Tibial nerve (tissue), 4 donors: ENCODE measurements at places on chromosomes 7 and 10. TPM values are rescaled to one million over a fixed set of nuclear protein-coding genes. Genes with fewer than 3 reads are reported as not detected.

GRCh38 chr10:44335330-44336021 is 49.4 kb downstream of the CXCL12 start:
- no peaks in the 10 kb centered on the region for H3K36me3 ChIP-seq
- H3K4me1 ChIP-seq = no peaks in the 10 kb centered on the region
- no peak overlapping the region for H3K4me3 ChIP-seq
- DNase-seq = no peak
- no peaks in the 10 kb centered on the region for H3K27me3 ChIP-seq

DNA sequence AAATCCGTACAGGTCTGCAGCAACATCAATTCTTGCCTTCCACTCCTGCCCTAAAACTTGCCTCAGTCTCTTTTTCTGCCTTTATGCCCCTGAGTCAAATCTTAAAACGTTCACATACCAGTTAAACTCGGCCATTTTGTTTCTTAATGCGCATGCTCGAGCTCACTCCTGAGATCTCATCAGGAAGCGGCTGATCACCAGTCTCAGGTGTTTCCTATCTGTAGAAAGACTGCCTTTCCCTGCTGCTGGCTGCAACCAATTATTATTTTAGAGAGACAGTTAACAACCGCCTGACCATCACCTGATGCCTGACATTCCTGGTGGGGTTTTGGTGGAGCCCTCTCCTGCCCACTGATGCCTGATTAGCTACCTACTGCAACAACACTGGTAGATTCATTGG is 70.2 kb upstream of the TMEM140 start:
- H3K27ac ChIP-seq = no peak overlapping the region
- H3K4me1 ChIP-seq = no peaks in the 10 kb centered on the region
- no peaks in the 10 kb centered on the region for H3K27me3 ChIP-seq

DNA sequence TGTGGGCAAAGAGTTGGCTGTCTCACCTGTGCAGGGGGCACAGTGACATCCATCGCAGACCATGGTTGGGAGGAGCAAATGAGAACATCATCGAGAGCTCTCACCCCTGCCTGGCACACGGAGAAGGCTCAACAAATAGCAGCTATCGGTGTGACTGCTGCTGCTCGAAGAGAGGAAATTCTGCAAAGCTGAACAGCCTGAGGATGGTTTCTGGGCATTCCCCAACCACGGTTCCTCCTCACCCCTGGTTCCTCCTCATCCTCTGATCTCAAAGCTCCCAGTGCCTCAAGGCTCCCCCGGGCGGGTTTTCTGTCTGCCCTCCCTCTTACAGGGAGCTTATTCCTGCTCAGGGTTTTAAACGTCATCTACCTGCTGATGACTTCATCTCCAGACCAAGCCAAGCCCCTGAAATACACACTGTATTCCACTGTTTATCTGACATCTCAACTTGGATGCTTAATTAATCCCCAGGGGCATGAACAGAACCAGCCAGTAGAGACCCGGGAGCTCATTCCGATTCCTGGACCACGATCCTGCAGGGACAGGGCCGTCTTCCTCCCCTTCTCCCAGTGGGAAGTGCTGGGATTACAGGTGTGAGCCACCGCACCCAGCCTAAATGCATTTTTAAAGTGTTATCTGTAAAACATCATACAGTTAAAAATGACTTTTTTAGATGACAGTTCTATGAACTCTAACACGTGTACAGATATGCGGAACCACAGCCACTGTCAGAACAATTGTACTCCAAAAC is 19.5 kb upstream of the NOM1 start:
- no peak for DNase-seq
- no peaks in the 10 kb centered on the region for H3K36me3 ChIP-seq
- no peaks in the 10 kb centered on the region for H3K4me1 ChIP-seq
- no peak overlapping the region for H3K4me3 ChIP-seq

The EN2 gene
- total RNA-seq = not detected

GRCh38 chr10:14569274-14570060 is 205.2 kb downstream of the FAM107B start:
- no peak for DNase-seq
- no peak overlapping the region for H3K27ac ChIP-seq
- no peak overlapping the region for H3K4me3 ChIP-seq

- no peak overlapping the region for H3K27ac ChIP-seq
- H3K36me3 ChIP-seq = peaks cover 100% of the 10 kb centered on the region
- H3K27me3 ChIP-seq = no peaks in the 10 kb centered on the region
- H3K4me3 ChIP-seq = no peak overlapping the region
These were observed 105.0 kb downstream of the TRIM24 start for GRCh38 chr7:138565071-138565450.

DNA sequence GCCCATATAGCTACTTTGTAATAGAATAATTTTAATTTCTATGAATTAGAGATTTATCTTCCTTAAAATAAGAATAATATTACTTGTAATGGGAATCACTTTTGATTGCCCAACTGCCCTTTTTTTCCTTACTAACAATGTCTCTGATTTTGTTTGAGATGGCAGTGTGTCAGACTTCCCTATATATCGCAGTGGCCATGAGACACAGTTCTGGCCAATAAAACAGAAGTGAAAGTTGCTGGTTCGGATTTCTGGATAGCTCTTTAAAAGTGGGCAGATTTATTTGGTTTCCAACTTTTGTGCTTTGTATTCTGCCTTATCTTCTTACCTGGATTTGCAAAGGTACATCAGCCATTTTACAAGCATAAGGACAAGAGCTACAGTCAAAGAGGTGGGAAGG is 170.2 kb downstream of the PPP1R17 start:
- no peaks in the 10 kb centered on the region for H3K4me1 ChIP-seq
- no peaks in the 10 kb centered on the region for H3K36me3 ChIP-seq
- no peaks in the 10 kb centered on the region for H3K27me3 ChIP-seq

- H3K27me3 ChIP-seq = no peaks in the 10 kb centered on the region
- no peak overlapping the region for H3K27ac ChIP-seq
- no peaks in the 10 kb centered on the region for H3K4me1 ChIP-seq
- no peak overlapping the region for H3K4me3 ChIP-seq
These were observed 10.4 kb downstream of the PDZD7 start for GRCh38 chr10:101020427-101021075.

- no peak overlapping the region for H3K4me3 ChIP-seq
- H3K4me1 ChIP-seq = no peaks in the 10 kb centered on the region
- no peak for DNase-seq
- H3K27me3 ChIP-seq = no peaks in the 10 kb centered on the region
- no peaks in the 10 kb centered on the region for H3K36me3 ChIP-seq
These were observed 32.9 kb upstream of the AKR1C2 start for GRCh38 chr10:5036511-5036910.

GRCh38 chr7:92641921-92642511 is 51.8 kb upstream of the FAM133B start:
- no peak for DNase-seq
- H3K4me3 ChIP-seq = no peak overlapping the region
- H3K27ac ChIP-seq = no peak overlapping the region
- H3K27me3 ChIP-seq = no peaks in the 10 kb centered on the region
- no peaks in the 10 kb centered on the region for H3K36me3 ChIP-seq

GRCh38 chr7:157951300-157952049 is 614.7 kb downstream of the DNAJB6 start:
- no peak overlapping the region for H3K27ac ChIP-seq
- DNase-seq = no peak
- H3K4me1 ChIP-seq = no peaks in the 10 kb centered on the region
- H3K4me3 ChIP-seq = no peak overlapping the region
- no peaks in the 10 kb centered on the region for H3K36me3 ChIP-seq

GRCh38 chr10:17961551-17962422 is 10.1 kb downstream of the SLC39A12 start:
- no peak for DNase-seq
- H3K36me3 ChIP-seq = no peaks in the 10 kb centered on the region
- no peaks in the 10 kb centered on the region for H3K27me3 ChIP-seq
- H3K4me3 ChIP-seq = no peak overlapping the region

GRCh38 chr10:76127984-76128589 is 696.7 kb downstream of the LRMDA start:
- H3K4me1 ChIP-seq = no peaks in the 10 kb centered on the region
- no peaks in the 10 kb centered on the region for H3K36me3 ChIP-seq
- no peak for DNase-seq
- no peak overlapping the region for H3K4me3 ChIP-seq
- H3K27ac ChIP-seq = no peak overlapping the region
- H3K27me3 ChIP-seq = no peaks in the 10 kb centered on the region

GRCh38 chr10:98608411-98608810 is 161.7 kb upstream of the HPS1 start:
- no peak overlapping the region for H3K4me3 ChIP-seq
- no peak overlapping the region for H3K27ac ChIP-seq
- no peak for DNase-seq
- H3K4me1 ChIP-seq = no peaks in the 10 kb centered on the region

- DNase-seq = no peak
- H3K27me3 ChIP-seq = no peaks in the 10 kb centered on the region
- H3K36me3 ChIP-seq = no peaks in the 10 kb centered on the region
- H3K4me1 ChIP-seq = peaks cover 9% of the 10 kb centered on the region
- no peak overlapping the region for H3K27ac ChIP-seq
- H3K4me3 ChIP-seq = no peak overlapping the region
These were observed 168.3 kb downstream of the SLIT1 start for GRCh38 chr10:97017474-97017903.

DNA sequence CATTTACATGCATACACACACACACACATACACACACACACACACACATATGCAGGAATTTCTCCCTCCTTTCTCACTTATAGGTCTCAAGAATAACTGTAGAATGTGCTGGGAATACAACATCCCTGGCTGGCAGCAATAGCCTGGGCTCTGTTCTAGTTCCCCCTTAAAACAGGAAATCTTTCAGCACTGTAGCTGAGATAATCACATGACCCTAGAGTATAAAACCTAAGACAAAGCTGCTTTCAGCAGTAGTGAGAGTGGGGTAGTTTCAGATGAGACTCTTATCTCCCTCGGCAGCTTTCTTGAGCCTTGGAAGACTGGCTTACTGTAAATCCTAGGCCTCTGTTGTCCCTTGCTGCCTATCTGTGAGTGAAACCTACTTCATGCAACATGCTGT is 137.4 kb upstream of the AKR1E2 start:
- no peaks in the 10 kb centered on the region for H3K4me1 ChIP-seq
- no peak overlapping the region for H3K27ac ChIP-seq
- H3K4me3 ChIP-seq = no peak overlapping the region
- H3K27me3 ChIP-seq = no peaks in the 10 kb centered on the region
- no peak for DNase-seq
- H3K36me3 ChIP-seq = no peaks in the 10 kb centered on the region

- H3K27me3 ChIP-seq = no peaks in the 10 kb centered on the region
- no peak overlapping the region for H3K4me3 ChIP-seq
- DNase-seq = peak; percentile 8
- H3K4me1 ChIP-seq = no peaks in the 10 kb centered on the region
- no peaks in the 10 kb centered on the region for H3K36me3 ChIP-seq
- H3K27ac ChIP-seq = no peak overlapping the region
These were observed 134.6 kb upstream of the MGMT start for GRCh38 chr10:129332476-129332875.

DNA sequence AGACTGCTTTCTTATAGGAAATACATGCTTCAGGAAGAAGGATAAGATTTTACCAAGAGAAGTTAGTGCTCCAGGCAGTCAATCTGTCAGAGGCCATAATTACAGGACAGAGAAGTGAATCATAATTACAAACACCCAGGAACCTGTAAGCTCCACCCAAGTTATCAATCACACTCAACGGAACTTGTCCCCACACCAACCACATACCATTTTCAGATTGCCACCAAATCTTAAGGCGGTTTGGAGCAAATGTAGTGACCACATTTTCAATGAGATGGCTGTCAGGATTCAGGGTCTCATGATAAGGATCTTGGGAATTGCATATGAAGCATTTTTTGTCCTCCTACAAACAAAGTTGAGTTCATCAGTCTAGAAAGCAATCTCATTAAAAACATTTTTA is 4.8 kb downstream of the LAMB1 start:
- peaks cover 83% of the 10 kb centered on the region for H3K4me1 ChIP-seq
- no peaks in the 10 kb centered on the region for H3K27me3 ChIP-seq
- H3K4me3 ChIP-seq = no peak overlapping the region
- peak overlapping the region; percentile 38 for H3K27ac ChIP-seq
- no peak for DNase-seq

- no peak for DNase-seq
- no peak overlapping the region for H3K4me3 ChIP-seq
- H3K27ac ChIP-seq = no peak overlapping the region
- no peaks in the 10 kb centered on the region for H3K36me3 ChIP-seq
- no peaks in the 10 kb centered on the region for H3K27me3 ChIP-seq
These were observed 13.7 kb upstream of the NODAL start for GRCh38 chr10:70455213-70455630.

The ARHGEF35 gene
- total RNA-seq = 2.1 TPM

DNA sequence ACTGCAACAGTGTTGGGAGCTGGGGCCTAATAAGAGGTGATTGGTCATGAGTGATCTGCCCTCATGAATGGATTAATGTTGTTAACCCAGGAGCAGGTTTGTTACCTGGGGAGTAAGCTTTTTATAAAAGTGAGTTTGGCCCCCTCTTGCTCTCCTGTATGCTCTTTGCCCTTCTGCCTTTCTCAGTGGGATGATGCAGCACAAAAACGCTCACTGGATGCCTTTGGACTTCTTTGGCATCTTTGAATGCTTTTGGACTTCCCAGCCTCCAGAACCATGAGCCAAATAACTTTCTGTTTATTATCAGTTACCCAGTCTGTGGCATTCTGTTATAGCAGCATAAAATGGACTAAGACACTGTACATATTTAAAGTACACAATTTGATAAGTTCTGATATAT is 48.5 kb downstream of the CCDC71L start:
- H3K4me1 ChIP-seq = peaks cover 17% of the 10 kb centered on the region
- no peaks in the 10 kb centered on the region for H3K27me3 ChIP-seq
- DNase-seq = no peak
- no peak overlapping the region for H3K27ac ChIP-seq
- H3K36me3 ChIP-seq = no peaks in the 10 kb centered on the region

- no peak overlapping the region for H3K4me3 ChIP-seq
- DNase-seq = no peak
- H3K27ac ChIP-seq = no peak overlapping the region
- H3K27me3 ChIP-seq = no peaks in the 10 kb centered on the region
These were observed 69.9 kb upstream of the NKX6-2 start for GRCh38 chr10:132855889-132856288.

DNA sequence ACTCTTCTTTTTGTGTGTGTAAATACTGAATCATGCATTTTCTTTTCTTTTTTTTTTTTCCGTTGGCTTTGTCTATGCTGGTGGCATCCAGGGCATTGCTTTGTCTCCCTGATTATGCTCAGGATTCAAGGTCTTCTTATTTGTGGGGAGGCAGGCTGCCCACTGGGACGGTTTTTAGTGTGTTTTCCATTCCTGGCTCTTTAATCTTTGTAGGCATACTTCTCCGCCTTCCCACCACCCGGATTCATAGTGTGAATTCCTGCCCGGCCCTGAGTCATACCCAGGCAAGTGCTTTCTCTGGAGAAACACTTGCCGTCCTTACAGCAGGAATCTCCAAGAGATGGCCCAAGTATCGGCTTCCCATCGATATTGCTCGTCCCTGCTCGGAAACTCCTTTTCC is 5.2 kb downstream of the ZNF655 start:
- H3K4me1 ChIP-seq = peaks cover 40% of the 10 kb centered on the region
- peaks cover 73% of the 10 kb centered on the region for H3K36me3 ChIP-seq
- no peak for DNase-seq
- H3K27me3 ChIP-seq = no peaks in the 10 kb centered on the region
- no peak overlapping the region for H3K4me3 ChIP-seq

The ITPRID1 gene
- not detected for total RNA-seq

GRCh38 chr10:18683427-18683826 is 24.2 kb downstream of the ARL5B start:
- DNase-seq = no peak
- no peak overlapping the region for H3K27ac ChIP-seq
- no peaks in the 10 kb centered on the region for H3K36me3 ChIP-seq
- H3K4me1 ChIP-seq = no peaks in the 10 kb centered on the region
- H3K4me3 ChIP-seq = no peak overlapping the region

- H3K36me3 ChIP-seq = no peaks in the 10 kb centered on the region
- no peaks in the 10 kb centered on the region for H3K27me3 ChIP-seq
- no peak overlapping the region for H3K27ac ChIP-seq
- no peak for DNase-seq
These were observed 211.2 kb downstream of the C7orf25 start for GRCh38 chr7:42700406-42701327.
